Stimulated activated memory B cell treated with anti-CD40 and anti-IgM and Interleukin-4, amounts not matched to agents 10 μg/mL and 1 μg/mL and 100 μg/mL, for 72 hours (primary cell): ENCODE measurements at places on chromosomes 7 and 10.

DNA sequence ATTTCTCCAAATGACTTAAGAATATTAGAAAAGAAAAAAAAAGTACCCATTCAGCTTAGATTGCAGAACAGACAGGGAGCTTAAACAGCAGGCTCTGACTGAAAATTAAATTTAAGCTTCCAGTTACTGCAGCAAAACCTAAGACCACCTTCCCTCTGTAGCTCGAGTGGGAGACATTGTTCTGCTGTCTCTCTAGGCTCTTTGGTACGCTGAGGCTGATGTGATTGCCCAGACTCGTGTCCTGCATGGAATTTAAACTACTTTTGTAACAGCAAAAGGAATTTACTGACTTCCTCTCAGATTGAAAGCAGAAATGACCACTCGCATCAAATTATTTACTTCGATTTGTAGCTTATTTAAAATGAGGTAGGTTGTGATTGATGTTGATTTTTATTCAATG lies 124.6 kb downstream of the LRRTM3 start:
- ATAC-seq = no peak

DNA sequence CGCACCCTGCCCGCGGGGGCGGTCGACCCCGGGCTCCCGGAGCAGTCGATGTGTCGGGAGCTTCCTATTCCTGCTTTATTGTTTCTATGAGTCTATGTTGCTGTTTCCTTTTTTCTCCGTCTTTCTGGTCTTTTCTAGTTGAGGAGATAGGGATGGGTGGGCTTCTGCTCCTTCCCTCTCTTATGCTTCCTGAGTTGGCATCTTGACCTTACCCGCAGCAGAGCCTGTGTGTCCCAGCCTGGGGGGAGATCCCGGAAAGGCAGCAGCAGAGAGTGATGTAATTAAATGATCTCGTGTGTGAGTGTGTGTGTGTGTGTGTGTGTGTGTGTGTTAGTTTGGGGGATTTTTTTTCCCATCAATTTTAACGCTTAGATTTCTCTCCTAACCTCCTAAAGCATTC lies 486 bp upstream of the SORCS1 start:
- ATAC-seq = no peak

GRCh38 chr7:18565337-18565736 lies 69.8 kb downstream of the HDAC9 start:
- no peak for ATAC-seq

DNA sequence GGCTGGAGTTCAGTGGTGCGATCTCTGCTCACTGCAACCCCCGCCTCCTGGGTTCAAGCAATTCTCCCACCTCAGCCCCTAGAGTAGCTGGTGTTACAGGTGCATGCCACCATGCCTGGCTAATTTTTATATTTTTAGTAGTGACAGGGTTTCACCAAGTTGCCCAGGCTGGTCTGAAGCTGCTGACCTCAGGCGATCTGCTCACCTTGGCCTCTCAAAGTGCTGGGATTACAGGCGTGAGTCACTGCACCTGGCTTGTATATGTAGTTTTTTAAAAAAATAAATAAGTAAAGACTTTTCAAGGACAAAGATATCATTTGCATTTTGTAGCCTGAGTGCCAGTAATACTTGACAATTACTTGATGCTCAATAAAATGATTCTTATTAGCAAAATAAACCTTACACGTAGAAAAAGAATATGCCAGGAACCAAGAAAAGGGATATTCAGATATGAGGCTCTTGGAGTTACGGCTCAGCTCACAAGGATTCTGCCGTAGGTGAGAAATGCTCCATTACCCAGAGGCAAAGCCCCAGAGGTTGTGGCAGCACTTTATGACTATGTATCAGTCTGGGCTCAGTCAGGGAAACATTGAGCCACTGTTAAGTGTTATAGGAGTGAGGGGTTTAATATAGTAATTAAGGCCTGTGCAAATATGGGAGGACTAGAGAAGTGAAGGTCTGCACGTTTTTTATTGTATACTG lies 98.5 kb downstream of the TPST1 start:
- ATAC-seq = no peak

GRCh38 chr7:23467291-23467805 lies 2.9 kb downstream of the IGF2BP3 start:
- no peak for ATAC-seq

DNA sequence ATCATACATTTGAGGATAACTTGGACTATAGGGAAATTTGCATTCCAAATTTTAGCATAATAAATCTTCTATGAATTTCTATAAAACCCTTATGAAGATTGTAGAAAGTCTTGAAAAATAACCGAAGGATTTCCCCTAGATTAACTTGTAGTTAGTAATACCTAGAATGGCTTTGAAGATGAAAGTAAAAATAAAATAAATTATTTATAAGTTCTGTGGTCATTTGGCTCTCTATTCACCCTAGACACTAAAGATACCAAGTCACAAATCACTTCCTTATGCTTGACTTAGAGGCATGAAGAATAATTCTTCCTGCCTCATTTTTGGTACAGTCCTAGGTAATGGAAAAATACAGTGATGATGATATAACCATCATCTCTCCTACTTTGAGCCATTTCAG lies 79.3 kb downstream of the CSTF2T start:
- no peak for ATAC-seq

DNA sequence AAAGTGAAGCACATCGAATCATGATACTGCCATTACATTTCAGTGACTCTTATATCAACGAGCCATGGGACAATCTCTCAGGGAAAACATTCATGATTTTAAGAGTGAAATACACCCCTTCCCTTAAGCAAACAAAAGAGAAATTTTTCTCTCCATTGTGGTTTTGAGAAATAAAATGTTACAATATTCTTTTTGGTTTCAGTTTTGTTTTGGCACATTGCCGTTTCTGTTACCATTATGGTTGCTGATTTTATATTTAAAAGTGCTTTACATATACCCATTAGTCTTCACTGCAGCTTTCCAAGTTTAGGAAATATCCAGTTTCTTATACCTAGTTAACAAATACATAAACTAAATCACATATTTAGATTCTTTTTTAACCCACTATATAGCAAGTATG lies 126.8 kb upstream of the SEM1 start:
- no peak for ATAC-seq
